ENCODE measurements at places on chromosomes 3 and 15.

DNA sequence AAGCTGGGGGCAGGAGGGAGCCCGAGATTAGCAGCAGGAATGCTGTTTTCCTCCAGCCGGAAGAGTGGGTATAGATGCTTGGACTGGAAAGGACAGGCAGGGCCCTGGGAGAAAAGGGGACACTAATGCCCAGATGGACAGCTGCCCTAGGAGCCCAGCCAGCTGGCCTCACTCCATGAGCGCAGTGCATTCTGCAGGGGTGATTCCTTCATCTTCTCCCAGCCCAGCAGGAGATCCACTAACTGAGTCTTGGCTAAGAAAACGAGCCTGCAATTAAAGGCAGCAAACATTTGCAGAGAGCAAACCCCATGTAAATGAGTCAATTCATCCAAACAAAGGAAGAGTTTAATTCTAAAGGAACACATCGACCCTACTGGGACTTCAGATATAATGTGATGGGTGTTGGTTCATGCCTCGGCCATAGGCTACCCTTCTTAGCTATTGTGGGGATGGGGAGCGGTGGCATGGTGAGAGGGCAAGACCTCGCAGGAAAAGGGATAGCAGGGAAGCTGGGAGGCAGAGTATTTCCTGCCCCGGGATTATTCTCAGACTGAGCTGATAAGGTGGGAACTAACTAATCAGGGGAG, 13.3 kb upstream of the MINAR1 start:
- peak; percentile 55 for DNase-seq

DNA sequence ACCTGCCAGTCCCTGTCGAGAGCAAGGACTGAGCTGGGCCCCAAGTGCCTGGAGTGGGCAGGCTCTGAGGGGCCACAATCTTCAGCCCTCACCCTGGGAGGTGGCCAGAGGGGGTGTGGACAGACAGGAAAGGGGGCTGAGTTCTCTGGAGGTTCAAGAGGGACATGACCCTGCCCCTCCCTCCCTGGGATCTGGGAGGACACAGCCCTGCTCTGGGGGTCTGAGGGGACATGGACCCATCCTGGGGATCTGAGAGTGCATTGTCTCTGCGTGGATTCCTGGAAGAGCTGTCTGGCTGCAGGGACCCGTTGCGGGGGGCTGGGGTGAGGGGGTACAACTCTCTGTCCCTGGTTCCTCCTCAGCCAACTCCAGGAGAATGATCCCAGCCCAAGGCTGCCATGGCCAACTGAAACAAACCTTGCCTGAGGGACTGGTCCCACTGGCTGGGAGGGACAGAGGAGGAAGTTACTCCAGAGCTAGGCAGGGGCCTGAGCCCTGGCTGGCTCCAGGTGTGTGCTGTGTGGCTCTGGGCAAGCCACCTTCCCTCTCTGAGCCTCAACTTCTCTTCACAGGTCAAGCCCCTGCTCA, 29.0 kb downstream of the PTH1R start:
- DNase-seq: no peak

- no peak for DNase-seq
Measured at GRCh38 chr3:156218353-156218744, 98.0 kb downstream of the KCNAB1 start.

GRCh38 chr3:29853841-29854397, 573.0 kb downstream of the RBMS3 start:
- DNase-seq: no peak

DNA sequence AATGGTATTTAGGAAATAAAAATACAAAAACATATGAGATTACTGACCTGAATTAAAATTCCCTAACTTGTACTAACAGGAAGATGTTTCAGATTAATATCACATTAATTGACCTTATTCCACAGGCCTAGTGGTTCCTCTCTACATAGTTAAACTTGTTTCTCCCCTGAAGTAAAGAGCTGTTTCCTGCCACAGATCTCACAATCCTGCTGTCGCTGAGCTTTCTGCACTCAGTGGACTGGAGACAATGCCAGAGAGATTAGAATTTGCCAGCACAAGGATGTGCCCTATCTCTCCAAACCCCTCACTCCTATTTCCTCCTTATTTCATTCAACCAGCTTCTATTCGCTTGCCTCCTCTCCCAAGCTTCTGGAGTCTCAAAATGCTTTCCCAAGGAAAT, 130.6 kb downstream of the CTNNB1 start:
- no peak for DNase-seq

- DNase-seq: no peak
Measured at GRCh38 chr3:9185701-9186100, 63.7 kb downstream of the SRGAP3 start.

- peak; percentile 90 for DNase-seq
Measured at GRCh38 chr3:9932843-9933560, 632 bp upstream of the CRELD1 start.

DNA sequence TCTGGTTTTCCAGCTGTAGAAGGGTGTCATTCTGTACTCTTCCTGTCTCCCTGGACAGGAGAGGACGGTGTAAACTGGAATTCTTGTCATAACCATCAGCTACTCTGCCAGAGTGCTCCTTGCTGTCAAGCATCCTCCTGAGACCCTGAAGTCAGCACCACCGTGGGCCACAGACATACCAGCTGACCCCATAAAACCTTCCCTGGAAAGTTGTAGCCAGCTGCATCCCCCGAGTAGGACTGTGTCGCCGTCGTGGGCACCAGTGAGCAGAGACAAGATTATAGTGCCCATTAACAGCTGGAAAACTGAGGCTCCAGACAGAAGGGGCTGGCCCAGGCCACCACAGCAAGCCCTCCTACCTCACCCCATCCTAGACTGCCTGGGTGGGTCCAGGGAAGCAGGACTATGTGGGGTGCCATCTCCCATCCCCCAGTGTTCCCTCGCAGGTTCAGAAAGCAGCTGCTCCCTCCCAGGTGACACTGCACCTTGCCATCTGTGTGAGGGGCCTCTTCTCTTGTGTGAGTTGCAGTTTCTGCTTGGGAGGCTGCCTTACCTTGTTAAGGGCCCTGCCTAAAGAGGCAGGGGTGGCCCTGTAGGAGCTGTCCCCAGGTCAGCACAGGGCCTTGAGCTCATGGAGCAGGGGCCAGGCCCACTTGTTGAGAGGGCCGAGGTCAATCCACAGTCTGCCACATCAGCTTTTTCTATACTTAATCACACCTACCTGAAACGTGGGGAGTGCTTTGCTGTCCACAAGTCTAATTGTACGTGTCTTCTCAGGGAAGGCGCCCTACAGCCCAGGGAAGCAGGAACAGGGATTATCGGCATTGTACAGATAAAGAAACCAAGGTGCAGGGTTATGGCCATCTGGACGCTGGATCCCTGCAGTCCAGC, 191.9 kb upstream of the LINGO1 start:
- no peak for DNase-seq

DNA sequence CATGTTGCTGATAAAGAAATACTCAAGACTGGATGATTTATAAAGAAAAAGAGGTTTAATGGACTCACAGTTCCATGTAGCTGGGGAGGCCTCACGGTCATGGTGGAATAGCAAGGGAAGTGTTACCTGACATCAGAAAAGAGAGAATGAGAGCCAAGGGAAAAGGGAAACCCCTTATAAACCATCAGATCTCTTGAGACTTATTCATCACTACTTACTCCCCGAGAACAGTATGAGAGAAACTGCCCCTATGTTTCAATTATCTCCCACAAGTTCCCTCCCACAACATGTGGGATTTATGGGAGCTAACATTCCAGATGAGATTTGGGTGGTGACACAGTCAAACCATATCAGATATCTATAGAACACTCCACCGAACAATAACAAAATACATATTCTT, 904.6 kb downstream of the PDCD6IP start:
- DNase-seq: no peak

GRCh38 chr3:28569357-28569756, 220.7 kb upstream of the AZI2 start:
- no peak for DNase-seq

DNA sequence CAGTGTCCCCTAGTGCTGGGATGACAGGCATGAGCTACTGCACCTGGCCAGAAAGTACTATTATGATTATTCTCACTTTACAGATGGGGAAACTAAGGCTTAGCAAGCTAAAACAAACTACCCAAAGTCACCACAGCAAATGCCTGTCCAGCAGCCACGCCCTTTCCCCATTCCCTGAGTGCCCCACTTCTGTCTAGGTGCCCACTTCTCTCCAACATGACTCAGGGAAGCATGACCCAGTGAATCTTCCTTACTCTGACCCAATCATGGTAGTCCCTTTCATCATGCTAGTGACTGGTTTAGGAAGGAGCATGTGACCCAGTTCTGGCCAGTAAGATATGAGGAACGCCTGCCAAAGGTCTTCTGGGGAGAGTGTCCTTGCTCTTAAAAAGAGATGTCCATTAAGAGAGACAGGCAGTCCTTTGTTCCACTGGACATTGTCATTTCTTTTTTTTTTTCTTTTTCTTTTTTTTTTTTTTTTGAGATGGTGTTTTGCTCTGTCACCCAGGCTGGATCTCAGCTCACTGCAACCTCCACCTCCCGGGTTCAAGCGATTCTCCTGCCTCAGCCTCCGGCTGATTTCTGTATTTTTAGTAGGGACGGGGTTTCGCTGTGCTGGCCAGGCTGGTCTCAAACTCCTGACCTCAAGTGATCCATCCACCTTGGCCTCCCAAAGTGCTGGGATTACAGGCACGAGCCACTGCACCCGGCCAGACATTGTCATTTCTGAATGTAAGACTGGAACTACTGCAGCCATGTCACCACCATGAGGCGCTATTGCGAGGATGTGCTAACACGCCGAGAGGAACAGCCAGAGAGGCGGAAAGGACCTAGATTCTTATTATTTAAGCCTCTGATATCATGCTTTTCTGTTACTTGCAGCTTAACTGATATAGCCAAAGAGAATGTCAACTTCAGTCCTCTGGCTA, 19.8 kb downstream of the MEGF11 start:
- no peak for DNase-seq

- DNase-seq: no peak
Measured at GRCh38 chr3:72043204-72044133, 258.5 kb upstream of the PROK2 start.

DNA sequence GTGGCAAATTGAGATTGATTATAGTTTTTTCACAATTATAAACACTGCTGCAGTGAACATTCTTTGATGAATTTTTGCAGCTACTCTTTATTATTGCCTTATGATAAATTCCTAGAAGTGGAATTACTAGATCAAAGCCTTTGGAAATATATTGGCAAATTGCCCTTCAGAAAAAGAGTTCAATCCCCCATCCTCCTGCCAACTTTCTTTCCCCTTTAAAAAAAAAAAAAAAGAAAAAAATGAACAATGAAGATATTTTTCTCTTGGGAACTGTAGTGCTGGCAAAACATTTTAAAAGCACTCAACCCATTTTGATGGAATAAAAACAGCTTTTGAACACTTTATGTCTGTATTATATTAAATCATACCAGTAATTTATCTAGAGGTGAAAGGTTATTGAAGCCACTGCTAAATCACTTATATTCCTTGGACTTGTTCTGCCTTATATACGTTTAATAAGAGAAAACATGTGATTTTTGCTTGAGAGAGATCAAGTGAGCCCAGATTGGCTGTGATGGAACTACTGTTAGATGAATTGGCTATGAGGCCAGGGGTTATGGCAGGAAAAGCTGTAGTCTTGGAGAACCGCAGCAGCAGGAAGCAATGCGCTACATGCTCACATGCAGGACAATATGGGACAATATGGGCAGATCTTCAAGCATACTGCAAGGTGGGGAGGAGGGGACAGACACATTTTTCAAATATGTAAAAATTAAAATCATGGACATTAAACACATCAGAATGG, 212.8 kb upstream of the C2CD4B start:
- no peak for DNase-seq

DNA sequence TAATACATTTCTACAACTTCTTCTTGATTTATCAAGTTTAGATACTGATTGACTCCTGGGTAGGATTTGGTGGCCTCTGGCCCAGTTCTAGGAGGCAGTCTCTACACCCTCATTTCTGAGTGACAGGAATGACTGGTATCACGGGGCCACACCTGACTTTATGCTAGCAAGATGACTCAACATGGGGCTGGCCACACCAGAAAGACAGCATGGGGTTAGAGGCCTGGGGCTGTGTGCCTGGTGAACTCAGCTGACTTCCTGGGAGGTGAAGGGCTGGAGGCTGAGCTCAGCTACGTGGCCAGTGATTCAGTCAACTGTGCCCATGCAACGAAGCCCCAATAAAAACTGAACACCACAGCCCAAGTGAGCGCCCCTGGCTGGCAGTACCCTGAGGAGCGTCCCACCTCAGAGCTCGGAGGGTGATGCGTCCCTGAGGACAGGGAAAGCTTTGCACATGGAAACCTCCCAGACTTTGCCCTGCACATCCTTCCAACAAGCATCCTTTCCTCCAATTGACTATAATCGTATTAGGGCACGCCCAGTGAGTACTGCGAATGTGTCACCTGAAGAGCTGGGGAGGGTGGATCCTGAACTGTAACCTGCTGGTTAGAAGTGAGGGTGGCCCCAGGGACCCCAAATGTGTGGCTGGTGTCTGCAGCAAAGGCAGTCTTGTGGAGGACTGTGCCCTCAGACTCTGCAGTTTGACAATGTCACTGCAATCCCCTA, 57.2 kb downstream of the NIPA2 start:
- DNase-seq: no peak

DNA sequence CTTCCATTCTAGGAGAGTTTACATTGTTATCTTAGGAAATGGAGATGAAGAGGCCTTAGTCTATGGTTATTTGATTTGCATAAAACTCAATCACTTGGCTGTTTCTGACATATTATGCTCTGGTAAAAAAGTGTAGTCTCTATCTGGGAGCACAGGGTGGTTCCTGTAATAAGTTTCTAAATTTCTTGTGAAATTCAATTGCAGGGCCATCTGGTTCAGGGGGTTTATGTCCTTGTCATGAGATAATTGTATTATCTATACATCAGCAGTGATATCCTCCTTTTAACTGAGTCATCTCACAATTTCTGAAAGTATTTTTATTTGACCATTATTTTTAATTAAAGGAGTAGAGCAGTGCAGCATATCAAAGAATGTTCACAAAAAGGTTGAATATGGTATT, 203.3 kb downstream of the MFSD1 start:
- no peak for DNase-seq
